Aorta (tissue), 5 donors: ENCODE measurements at places on chromosomes 12 and 14. TPM values are rescaled to one million over a fixed set of nuclear protein-coding genes. Genes with fewer than 3 reads are reported as not detected.

GRCh38 chr14:89207925-89208328 is 209.1 kb downstream of the FOXN3 start:
- no peak overlapping the region for H3K27ac ChIP-seq
- no peaks in the 10 kb centered on the region for H3K27me3 ChIP-seq
- H3K4me1 ChIP-seq, result peaks cover 4% of the 10 kb centered on the region
- H3K36me3 ChIP-seq, result no peaks in the 10 kb centered on the region
- no peak overlapping the region for H3K4me3 ChIP-seq

DNA sequence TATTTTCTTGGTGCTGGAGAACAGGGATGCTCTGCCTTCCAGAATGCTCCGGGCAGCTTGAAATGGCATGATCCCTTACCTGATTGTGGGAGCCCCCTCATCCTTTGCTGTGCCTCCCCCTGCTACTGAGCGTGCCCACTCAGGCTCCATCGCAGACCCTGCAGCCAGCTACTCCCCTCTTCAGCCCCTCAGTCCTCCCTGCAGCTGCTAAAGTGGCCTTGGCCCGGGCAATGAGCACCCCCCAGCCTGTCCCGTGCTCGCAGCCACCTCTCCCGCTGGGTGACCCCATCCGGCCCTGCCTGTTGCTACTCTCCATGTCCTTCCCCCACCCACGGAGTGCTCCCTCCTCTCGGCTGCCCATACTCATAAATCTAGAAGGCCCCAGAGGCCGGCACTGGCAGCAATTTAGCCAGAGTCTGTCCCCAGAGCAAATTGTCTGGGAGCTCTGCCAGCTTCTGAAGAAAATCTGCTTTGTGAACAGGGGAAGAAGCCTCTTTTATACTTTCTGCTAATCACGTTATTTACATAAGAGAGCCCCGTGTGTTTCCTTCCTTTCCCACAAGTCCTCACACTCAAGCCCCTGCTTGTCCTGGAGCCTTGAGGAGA is 143.7 kb upstream of the FRMD6 start:
- no peaks in the 10 kb centered on the region for H3K36me3 ChIP-seq
- peak; percentile 82 for DNase-seq
- no peaks in the 10 kb centered on the region for H3K4me1 ChIP-seq
- H3K27ac ChIP-seq, result no peak overlapping the region

- H3K4me1 ChIP-seq, result peaks cover 1% of the 10 kb centered on the region
- H3K4me3 ChIP-seq, result no peak overlapping the region
- no peak for DNase-seq
- H3K36me3 ChIP-seq, result no peaks in the 10 kb centered on the region
Measured at GRCh38 chr14:39568809-39569538, 136.7 kb upstream of the FBXO33 start.

DNA sequence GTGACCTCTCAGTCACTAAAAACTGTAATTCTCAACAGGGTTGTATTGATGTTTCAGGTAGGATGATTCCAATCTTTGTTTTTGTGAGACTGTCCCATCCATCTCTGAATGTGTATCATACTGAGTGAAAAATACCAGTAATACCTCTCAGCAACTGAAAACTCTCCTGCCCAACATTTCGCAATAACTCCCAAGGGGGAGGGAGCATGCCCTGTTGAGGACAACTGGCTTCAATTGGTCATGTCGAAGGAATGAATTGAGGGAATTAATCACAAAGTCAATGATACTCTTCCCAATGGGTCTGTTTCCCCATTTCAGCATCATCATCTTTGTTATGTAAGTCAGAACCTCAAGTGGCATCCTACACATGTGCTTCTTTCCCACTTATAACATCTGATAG is 102.4 kb upstream of the E2F7 start:
- no peak for DNase-seq
- H3K27ac ChIP-seq, result no peak overlapping the region
- no peaks in the 10 kb centered on the region for H3K4me1 ChIP-seq
- H3K36me3 ChIP-seq, result no peaks in the 10 kb centered on the region
- H3K4me3 ChIP-seq, result no peak overlapping the region

DNA sequence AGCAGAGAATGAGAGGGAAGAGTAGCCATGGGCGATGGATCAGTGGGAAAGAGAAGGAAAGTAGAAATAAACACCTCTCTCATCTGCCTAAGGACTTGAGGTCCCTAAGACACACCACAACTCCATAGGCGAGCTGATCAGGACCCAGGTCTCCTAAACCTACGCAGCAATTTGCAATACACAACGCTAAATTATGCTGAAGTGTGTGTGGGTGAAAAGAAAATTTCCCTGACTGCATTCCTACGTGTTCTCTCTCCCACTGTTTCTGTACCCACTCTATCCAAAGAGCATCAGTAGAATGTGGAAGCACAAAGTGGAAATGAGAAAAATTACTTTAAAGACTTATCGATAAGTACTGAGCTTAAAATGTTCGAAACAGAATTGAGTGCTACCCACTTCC is 88.9 kb downstream of the RPS29 start:
- H3K4me1 ChIP-seq, result no peaks in the 10 kb centered on the region
- DNase-seq, result no peak
- no peak overlapping the region for H3K27ac ChIP-seq
- H3K36me3 ChIP-seq, result no peaks in the 10 kb centered on the region

GRCh38 chr14:70029296-70030132 is 150.3 kb downstream of the SMOC1 start:
- DNase-seq, result no peak
- H3K4me1 ChIP-seq, result no peaks in the 10 kb centered on the region
- H3K27ac ChIP-seq, result no peak overlapping the region
- H3K4me3 ChIP-seq, result no peak overlapping the region

GRCh38 chr12:26058818-26059217 is 66.0 kb downstream of the BHLHE41 start:
- no peak overlapping the region for H3K27ac ChIP-seq
- no peak overlapping the region for H3K4me3 ChIP-seq
- no peaks in the 10 kb centered on the region for H3K4me1 ChIP-seq
- H3K36me3 ChIP-seq, result no peaks in the 10 kb centered on the region

DNA sequence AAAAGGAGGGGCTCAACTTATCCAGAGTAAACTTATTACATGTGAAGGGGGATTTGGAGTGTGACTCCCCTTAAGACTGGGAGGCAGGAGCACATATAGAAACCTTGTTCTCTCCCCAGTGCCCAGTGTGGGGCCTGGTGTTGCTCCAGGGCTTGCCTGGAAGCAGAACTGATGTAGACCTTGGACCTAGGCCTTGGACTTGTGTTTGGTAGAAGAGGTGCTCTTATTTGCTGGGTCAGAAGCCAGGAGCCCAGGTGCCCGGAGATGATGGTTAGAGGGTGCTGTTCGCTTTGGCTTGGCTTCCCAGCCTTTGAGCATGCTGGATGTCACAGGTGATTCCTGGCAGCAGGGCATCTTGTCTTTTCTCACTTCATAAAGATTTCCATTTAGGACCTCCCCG is 110.4 kb downstream of the SMOC1 start:
- H3K4me3 ChIP-seq, result no peak overlapping the region
- H3K36me3 ChIP-seq, result no peaks in the 10 kb centered on the region
- no peak for DNase-seq
- H3K4me1 ChIP-seq, result no peaks in the 10 kb centered on the region
- no peaks in the 10 kb centered on the region for H3K27me3 ChIP-seq

DNA sequence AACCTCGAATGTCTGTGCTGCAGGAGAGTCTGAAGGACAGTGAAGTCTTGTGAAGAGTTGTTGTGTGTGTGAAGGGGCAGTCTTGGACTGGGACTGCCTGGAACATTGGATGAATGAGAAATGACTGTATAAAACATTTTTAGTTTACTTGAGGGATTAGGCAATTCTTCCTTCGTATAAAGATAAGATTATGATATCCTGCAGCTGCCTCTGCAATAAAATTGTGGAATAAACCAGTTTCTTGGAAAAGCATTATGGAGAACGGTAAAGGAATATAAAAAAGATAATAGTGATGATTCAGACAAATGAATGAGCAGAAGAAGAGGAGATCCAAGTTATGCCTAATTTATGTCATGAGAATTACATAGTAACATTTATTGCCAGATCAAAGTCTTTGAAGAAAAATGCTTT is 30.9 kb upstream of the LUM start:
- no peaks in the 10 kb centered on the region for H3K27me3 ChIP-seq
- peaks cover 6% of the 10 kb centered on the region for H3K4me1 ChIP-seq
- DNase-seq, result no peak
- no peak overlapping the region for H3K27ac ChIP-seq
- H3K4me3 ChIP-seq, result no peak overlapping the region

DNA sequence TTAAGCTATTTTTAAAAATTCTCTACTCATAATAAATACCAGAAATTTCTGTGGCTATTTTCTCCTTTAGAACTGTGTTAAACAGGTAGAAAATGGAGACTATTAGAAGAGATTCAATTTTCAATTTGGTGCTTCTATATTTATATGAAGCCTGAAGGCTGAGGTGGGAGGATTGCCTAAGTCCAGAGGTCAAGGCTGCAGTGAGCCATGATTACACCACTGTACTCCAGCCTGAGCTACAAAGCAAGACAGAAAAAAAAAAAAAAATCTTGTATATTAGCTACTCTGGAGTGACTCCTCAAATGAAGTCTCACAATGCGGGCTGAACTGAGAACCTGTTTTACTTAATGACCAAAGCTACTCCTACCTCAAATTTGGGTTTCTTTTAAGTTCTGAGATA is 9.8 kb upstream of the DPF3 start:
- no peak overlapping the region for H3K4me3 ChIP-seq
- H3K27ac ChIP-seq, result no peak overlapping the region
- no peak for DNase-seq
- H3K36me3 ChIP-seq, result no peaks in the 10 kb centered on the region
- H3K4me1 ChIP-seq, result no peaks in the 10 kb centered on the region
- H3K27me3 ChIP-seq, result no peaks in the 10 kb centered on the region

DNA sequence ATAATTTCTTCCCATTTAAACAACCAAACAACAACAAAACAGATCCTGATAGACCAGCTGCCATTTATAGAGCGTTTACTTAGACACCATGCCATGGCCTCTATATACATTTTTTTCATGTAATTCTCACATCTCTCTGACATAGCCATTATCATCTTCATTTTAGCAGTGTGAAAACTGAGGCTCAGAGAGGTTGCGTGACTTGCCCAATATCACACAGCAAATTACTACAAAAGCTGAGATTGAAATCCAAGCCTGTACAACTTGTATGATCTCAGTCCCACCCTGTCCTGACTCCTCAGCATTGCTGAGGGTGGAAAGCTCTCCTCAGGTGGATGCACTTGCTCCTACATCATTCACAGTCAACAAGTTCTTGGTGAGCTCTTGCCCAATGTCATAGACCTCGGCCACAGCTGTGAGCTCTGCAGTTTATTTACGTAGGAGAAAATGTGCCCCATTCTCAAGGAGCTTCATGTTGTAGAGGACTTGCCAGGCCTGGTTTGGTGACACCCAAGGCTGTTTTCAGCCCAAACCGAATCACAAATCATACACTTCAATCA is 55.5 kb downstream of the CRACR2A start:
- H3K36me3 ChIP-seq, result no peaks in the 10 kb centered on the region
- no peak for DNase-seq
- H3K27ac ChIP-seq, result no peak overlapping the region
- no peaks in the 10 kb centered on the region for H3K4me1 ChIP-seq
- no peak overlapping the region for H3K4me3 ChIP-seq

DNA sequence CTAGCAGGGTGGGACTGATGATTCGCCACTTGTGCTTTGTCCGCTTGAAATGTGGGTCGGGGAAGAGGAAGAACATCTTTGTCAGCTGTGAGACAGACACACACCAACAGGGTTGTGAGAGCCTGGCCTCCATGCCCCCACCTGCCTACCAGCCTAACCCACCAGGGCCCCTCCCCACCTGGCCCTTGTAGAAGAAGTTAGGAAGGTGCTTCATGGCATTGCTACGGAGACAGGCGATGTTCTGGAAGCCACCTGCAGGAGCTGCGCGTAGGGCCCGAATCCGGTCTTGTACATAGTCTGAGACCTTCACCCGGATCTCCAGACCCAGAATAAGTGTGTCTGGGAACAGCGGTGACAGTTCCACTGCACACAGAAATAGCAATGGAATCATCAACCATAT is 2.3 kb downstream of the METTL1 start:
- no peak for DNase-seq
- no peak overlapping the region for H3K27ac ChIP-seq
- H3K36me3 ChIP-seq, result no peaks in the 10 kb centered on the region
- no peaks in the 10 kb centered on the region for H3K27me3 ChIP-seq

DNA sequence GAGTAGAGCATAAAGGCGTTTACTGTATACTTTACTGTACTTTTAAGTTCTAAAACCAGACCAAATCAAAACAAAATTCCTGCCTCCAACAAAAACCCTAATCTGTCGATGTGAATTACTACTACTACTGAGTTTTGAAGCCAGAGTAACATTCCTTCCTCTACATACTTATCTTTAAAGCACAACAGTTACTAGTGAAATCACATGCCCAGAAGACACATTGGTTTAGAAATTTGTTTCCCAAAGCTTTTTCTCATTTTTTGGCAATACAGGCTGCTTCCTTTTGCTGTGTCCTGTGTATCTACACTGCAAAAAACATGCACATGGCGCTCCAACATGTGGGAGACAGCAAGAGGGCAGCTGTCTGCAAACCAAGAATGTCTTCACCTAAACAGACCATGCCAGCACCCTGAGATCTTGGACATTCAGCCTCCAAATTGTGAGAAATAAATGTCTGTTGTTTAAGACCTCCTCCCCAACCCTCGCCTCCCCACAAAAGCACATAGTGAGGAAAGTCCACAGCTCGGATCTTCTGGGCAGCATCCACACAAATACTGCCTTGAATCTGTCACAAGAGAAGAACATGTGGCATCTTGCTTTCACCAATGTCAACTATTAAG is 21.1 kb downstream of the SETD3 start:
- peaks cover 7% of the 10 kb centered on the region for H3K36me3 ChIP-seq
- H3K27ac ChIP-seq, result no peak overlapping the region
- H3K4me3 ChIP-seq, result no peak overlapping the region

GRCh38 chr14:51652168-51653078 is 713 bp downstream of the FRMD6 start:
- peak overlapping the region; percentile 52 for H3K4me3 ChIP-seq
- peak overlapping the region; percentile 50 for H3K27ac ChIP-seq

- no peak overlapping the region for H3K27ac ChIP-seq
- no peaks in the 10 kb centered on the region for H3K27me3 ChIP-seq
- H3K4me3 ChIP-seq, result no peak overlapping the region
- DNase-seq, result no peak
Measured at GRCh38 chr14:77507762-77508161, 9.1 kb upstream of the ISM2 start.

- DNase-seq, result no peak
- H3K27me3 ChIP-seq, result no peaks in the 10 kb centered on the region
- H3K27ac ChIP-seq, result no peak overlapping the region
- H3K4me1 ChIP-seq, result no peaks in the 10 kb centered on the region
- H3K36me3 ChIP-seq, result no peaks in the 10 kb centered on the region
Measured at GRCh38 chr14:100474196-100474595, 113.0 kb downstream of the BEGAIN start.

DPF3 gene
- total RNA-seq, result 2.2 TPM

OR11G2 gene
- total RNA-seq, result not detected

SMOC1 gene
- 2.9 TPM for total RNA-seq

NOXRED1 gene
- total RNA-seq, result 1.0 TPM

CPNE8 gene
- 31.3 TPM for total RNA-seq

CNTN1 gene
- 23.0 TPM for total RNA-seq

ANKRD33 gene
- not detected for total RNA-seq

DBX2 gene
- total RNA-seq, result 0.27 TPM
